ENCODE measurements at places on chromosomes 6 and 20.

DNA sequence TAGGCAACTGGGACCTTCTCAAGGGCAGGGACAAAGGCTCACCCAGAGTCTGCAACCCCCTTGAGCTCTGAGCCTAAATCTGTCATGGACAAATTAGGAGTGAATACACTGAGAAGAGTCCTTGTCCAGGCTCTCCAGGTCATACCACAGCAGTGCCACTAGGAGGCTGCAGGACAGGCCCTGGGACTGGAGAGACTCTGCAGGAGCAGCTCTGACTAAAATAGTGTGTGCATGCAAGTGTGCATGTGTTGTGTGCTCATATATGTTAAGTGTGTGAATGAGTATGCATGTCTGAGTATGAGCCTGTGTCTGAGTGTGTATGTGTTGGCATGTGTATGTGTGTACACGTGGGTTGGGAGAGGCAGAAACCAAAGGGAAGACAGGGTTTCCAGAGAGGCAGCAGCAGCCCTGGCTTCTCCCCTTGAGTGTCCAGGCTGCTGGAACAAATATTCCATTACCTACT, 27.1 kb downstream of the MRPL14 start:
- DNase-seq = no peak

DNA sequence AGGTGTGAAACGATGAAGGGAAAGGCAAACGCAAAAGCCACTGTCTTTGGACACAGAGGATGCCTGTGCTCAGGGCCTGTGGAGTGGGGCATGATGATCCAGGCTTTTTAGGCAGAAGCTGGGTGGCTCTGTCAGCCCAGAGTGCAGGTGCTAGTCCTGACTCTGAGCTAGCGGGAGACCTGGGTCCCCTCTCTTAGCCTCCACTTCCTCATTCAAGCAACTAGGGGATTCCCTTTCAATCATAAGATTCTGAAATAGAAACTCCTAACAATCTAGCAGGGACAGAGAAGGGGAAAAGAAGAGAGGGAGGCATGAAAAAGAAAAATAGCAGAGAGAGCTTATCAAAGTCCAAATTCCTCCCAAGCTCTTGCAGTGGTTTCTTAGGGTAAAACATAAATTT, 7.6 kb upstream of the HIVEP2 start:
- DNase-seq = no peak

GRCh38 chr20:39042279-39043150, 80.4 kb downstream of the DHX35 start:
- DNase-seq = no peak

GRCh38 chr6:37052027-37052628, 46.7 kb downstream of the FGD2 start:
- DNase-seq = no peak

GRCh38 chr6:161743509-161744178, 469.8 kb upstream of the AGPAT4 start:
- no peak for DNase-seq

- DNase-seq = no peak
Observed at GRCh38 chr20:46350201-46350985, 42.1 kb upstream of the CDH22 start.

DNA sequence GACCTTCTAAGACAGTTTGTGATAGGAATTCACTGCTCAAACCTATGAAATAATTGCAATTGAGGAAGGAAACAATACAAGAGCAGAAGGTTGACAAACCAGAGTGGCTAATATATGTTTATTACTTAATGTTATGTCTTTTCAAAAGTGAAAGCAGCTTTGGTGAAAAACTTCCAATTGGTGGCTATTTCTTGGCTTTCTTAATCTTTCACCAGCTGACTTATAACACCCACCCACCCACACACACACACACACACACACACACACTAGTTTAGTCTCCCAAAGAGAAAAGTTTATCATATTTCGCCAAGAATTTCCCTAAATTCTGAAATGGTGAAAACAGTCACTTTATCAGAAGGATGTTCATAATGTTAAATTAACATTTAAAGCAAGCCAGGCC, 583.5 kb downstream of the EYS start:
- DNase-seq = no peak

DNA sequence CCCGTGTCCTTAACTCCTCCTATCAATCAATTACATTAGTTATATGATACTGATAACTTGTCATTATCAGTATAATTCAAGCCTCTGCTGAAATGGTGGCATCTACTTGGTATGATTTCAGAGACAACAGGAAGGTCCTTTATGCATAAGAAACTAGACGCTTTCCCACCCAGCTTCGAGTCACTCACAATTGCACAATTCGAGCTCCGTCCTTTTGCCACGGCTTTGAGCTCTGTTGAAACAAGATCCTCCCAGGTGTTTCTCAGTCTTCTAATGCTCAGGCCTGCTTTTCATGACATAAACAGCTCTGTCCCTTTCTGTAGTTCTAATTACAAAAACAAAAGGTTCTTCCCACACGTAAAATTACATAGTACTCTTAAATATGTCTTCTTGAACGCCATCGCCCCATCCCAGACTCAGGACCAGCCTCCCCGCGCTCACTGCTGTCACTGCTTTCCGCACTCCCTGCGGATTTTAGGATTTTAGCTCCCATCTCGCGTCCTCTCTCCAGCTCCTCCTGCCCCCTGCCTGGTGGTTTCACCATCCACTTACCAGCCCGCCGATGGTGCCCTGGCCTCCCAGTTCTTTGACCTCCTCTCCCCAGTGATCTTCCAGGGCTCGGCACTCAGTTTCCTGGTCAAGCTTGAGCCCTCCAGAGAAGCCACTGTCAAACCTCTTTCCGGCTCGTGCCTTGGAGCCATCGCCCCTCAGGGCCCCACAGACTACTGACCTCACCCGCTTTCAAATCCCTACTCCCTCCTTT, 23.2 kb upstream of the PNPLA1 start:
- peak; percentile 24 for DNase-seq

GRCh38 chr6:107871976-107872375, 47.9 kb upstream of the SCML4 start:
- DNase-seq = no peak

DNA sequence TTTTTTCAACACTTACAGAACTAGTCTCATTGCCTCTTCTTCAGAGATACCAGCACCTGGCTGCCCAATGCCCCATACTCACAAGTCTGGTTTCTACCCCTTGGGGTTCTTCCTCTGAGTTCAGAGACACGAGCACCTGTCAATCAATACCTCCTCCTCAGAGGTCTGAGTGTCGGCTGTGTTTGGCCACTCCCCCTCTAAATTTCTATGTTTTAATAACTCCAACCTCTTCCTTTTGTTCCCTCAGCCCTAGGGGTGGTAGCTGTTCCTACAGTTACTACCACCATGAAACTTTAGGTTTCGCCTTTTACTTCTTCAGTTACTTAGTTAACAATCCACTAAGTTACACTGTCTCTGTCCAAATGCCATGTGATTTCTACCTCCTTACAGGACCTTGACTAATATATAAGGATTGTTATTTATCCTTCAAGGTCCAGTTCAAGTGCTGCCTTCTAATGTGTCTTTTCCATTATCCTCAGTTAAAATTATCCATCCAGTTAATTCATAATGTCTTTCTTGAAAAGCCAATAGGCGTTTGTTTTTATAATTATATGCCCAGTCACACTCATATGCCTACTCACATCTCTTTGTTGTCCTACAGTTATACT, 14.6 kb upstream of the PHF20 start:
- no peak for DNase-seq

DNA sequence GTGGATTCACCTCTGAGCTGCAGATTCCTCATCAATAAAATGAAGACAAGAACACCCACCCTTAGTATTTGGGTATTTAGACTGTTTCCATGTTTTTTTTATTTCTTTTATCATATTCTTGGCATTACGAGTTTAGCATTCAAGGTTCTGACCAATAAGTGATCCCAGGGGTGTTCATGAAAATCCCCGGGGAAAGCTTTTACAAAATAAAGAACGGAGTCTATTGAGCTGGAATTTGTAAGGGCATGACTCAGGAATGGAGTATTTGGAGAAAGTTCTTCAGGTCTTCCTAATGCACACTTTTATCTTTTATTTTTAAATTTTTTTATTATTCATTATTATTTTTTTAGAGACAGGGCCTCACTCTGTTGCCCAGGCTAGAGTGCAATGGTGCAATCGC, 19.4 kb upstream of the TOX2 start:
- DNase-seq = no peak

Measured in SW 1271 (cell line).